ENCODE measurements at places on chromosomes 1 and 21. TPM values are rescaled to one million over a fixed set of nuclear protein-coding genes. Genes with fewer than 3 reads are reported as not detected.

The XCL2 gene
- not detected for total RNA-seq

The C1orf94 gene
- total RNA-seq = not detected

The CTSE gene
- total RNA-seq = not detected

DNA sequence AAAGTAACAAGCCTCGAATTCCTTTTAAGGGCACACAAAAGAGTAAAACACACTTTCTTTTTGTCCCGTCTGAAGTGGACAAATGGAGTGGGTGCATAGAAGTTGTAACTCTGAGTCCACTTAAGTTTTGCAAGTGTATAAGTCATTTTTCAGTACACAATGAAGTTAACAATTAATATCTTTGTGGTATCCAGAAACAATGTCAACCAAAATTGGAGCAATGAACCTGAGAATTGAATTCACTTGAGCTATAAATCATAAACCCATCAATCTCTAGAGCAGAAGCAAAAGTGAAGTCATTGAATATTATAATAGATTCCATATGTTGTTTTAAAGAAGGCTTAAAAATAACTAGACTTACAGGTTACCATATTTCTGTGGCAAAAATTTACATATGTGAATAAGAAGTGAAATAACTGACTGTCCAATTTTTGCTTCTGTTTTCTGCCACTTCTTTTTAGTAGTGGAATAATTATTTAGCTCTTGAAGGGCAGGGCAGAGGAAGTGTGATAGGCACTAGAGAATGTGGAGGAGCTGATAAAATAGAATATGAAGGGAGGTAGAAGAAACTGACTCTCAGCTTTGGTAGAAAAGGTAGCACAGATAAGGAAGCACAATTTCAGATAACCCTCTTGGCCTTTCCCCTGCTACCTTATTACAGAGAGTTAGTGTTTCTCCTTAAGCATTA, 73.9 kb upstream of the RGL1 start:
- DNase-seq = no peak

- no peak for DNase-seq
Observed at GRCh38 chr21:15686506-15686905, 43.3 kb upstream of the USP25 start.

The SPSB1 gene
- total RNA-seq = 16.5 TPM

Data from Right ventricle myocardium inferior (tissue), 1 donor.